ENCODE measurements at places on chromosomes 16 and 17.

- DNase-seq: no peak
These were observed 988 bp upstream of the IL21R start for GRCh38 chr16:27400751-27401620.

- no peak for DNase-seq
These were observed 71.5 kb downstream of the GAS7 start for GRCh38 chr17:10126616-10127501.

DNA sequence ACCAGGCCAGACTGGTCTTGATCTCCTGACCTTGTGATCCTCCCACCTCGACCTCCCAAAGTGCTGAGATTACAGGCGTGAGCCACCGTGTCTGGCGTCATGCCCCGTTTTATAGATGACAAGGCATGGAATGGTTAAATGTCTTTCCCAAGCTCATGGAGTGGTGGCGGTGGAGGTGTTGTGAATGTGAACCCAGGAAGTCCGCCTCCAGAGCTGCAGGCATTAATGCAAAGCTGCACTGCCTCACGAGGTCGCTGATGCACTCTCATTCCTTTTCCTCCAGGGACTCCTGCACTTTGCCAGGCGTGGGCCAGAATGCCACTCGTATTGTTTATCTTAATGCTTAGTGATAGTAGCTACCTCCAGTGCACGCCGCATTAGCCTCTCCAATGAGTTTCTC lies 149.6 kb downstream of the WWOX start:
- no peak for DNase-seq

DNA sequence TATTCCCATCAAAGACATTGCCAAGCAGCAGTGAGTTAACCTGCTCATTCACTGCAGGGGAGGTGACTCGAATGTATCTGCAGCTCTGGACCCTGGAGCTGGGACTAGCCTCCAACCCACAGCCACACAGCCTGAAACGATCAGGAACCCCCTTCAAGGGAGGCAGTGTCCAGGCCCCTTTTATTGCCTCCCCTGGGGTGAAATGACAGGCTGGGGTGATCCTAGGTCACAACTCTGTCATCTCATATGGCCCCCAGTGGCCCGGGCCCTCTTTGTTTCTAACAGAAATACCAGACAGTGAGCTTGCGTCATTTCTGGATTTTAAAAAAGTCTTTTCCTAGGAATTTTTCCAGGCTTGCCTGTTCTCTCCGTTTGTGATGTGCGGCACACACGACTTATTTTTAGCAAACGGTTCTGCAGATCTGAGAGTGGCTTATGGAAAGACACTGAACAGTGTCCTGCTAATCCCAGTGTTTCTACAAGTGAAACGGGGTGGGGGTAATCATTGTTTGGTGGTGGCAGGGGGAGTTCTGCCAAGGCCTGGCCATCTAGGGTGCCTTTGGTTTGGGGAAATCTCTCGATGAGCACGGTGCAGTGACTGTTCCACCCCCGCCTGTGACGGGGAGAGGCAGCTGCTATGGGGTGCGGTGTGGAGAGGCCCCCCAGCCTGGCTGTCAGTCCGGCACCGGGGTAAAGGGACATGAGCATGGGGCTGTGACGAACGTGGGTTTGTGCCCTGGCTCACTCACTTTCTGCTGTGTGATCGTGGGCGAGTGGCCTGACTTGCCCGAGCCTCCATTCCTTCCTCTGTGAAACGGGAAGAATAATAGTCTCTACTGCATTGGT lies 27.2 kb downstream of the NAGPA start:
- DNase-seq: no peak

DNA sequence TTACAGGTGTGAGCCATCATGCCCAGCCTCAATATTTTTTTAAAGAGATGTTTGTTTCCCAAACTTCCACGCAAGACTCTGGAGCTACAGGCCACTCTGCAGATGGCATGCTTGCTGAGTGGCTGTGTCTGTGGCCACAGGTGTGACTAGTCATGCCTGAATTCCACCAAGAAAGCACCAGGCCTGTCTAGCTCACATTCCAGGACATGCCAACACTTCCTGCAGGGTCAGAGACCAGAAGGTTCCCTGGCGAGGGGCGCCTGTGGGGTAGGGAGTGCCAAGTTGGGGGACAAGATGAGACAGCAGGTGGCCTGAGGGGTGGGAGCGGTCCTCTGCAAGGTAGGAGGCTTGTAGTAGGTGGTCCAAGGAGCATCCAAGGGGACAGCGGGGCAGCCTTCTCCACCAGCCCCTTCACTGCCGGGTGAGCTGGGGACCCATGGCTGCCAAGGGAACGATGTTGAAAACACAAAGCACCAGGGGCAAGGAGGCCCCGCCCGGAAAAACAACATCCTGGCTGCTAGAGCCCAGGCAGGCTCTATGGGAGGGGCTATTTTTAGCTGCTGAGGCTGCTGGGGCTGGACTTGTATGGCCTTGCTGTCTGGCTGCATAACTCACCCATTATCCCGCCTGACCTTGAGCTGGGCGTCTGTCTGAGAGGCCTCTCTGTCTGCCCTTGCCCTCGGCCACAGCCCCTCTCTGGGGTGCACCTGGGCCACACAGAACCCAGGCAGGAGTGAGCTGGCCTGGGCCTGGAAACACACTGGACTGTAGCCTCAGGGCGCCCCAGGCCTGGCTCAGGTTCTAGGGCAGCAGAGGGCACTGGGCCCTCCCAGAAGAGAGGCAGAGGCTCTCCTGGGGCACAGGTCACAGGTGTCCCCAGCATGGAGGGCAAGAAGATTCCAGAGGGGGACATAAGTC lies 5.7 kb downstream of the TRIM47 start:
- DNase-seq: no peak

Measured in stimulated activated CD8-positive, alpha-beta memory T cell treated with anti-CD3 and anti-CD28 coated beads, Interleukin-15, amount 100 ng/mL, for 24 hours (primary cell).